Bladder microvascular endothelial cell (primary cell): ENCODE measurements at places on chromosomes 1 and 21. TPM values are rescaled to one million over a fixed set of nuclear protein-coding genes. Genes with fewer than 3 reads are reported as not detected.

Gene RGS13
- not detected in 2 replicates for total RNA-seq

Gene LDLRAD1
- total RNA-seq, result not detected in 2 replicates

Gene PFKFB2
- total RNA-seq, result 0.49 and 0.82 TPM in 2 replicates

Gene GIPC2
- 14.4 and 21.7 TPM in 2 replicates for total RNA-seq

Gene LRRC71
- 0.16 and 0.19 TPM in 2 replicates for total RNA-seq

Gene PGD
- total RNA-seq, result 70.9 and 74.0 TPM in 2 replicates

Gene TDRD5
- total RNA-seq, result not detected in 2 replicates

Gene SYT11
- 25.9 and 59.6 TPM in 2 replicates for total RNA-seq

Gene USH2A
- total RNA-seq, result not detected in 2 replicates

Gene REG4
- not detected in 2 replicates for total RNA-seq

Gene MRAP
- total RNA-seq, result not detected in 2 replicates

Gene SLC45A1
- 0.16 and 1.8 TPM in 2 replicates for total RNA-seq

Gene FOXJ3
- total RNA-seq, result 13.4 and 41.2 TPM in 2 replicates

Gene TMEM82
- not detected in 2 replicates for total RNA-seq

Gene GBP3
- 8.6 and 40.7 TPM in 2 replicates for total RNA-seq

Gene RNU1-4
- total RNA-seq, result 509 and 6,751 TPM in 2 replicates

Gene KIAA0040
- total RNA-seq, result 13.4 and 16.2 TPM in 2 replicates

Gene CFAP45
- 0.13 and 0.16 TPM in 2 replicates for total RNA-seq

Gene CNR2
- total RNA-seq, result not detected in 2 replicates

Gene TMEM54
- total RNA-seq, result 10.0 and 24.0 TPM in 2 replicates

Gene TPTE
- total RNA-seq, result not detected in 2 replicates

Gene ADORA3
- total RNA-seq, result 0.16 TPM in 1 of 2 replicates, not detected in the other

Gene SLC44A5
- total RNA-seq, result 0.16 and 1.6 TPM in 2 replicates

Gene GJA9
- total RNA-seq, result not detected in 2 replicates

Gene ICOSLG
- total RNA-seq, result 0.97 and 14.0 TPM in 2 replicates

Gene RGL1
- total RNA-seq, result 11.7 and 27.3 TPM in 2 replicates

Gene RNU1-2
- total RNA-seq, result 509 and 6,751 TPM in 2 replicates

Gene PTP4A2
- 158 and 317 TPM in 2 replicates for total RNA-seq

Gene GBP4
- 19.1 and 24.8 TPM in 2 replicates for total RNA-seq

Gene TMPRSS3
- total RNA-seq, result not detected in 2 replicates

Gene PCAT6
- total RNA-seq, result not detected in 2 replicates

Gene S100A11
- total RNA-seq, result 16.2 and 19.0 TPM in 2 replicates

Gene SPRR1B
- total RNA-seq, result not detected in 2 replicates

Gene SLX9
- total RNA-seq, result 25.5 and 28.8 TPM in 2 replicates

Gene DTL
- total RNA-seq, result 10.0 and 11.6 TPM in 2 replicates

Gene NES
- 81.5 and 125 TPM in 2 replicates for total RNA-seq

Gene SPATA1
- total RNA-seq, result 0.81 and 0.82 TPM in 2 replicates

Gene CDC7
- 3.5 and 6.2 TPM in 2 replicates for total RNA-seq

Gene CDCA8
- 6.7 and 10.4 TPM in 2 replicates for total RNA-seq
